ENCODE measurements at places on chromosomes 2 and 18.

- DNase-seq, result no peak
Observed at GRCh38 chr2:18123211-18123570, 244.7 kb downstream of the KCNS3 start.

GRCh38 chr2:181051861-181052522 is 71.6 kb downstream of the UBE2E3 start:
- no peak for DNase-seq

GRCh38 chr2:173547499-173547898 is 192.8 kb downstream of the CDCA7 start:
- no peak for DNase-seq

DNA sequence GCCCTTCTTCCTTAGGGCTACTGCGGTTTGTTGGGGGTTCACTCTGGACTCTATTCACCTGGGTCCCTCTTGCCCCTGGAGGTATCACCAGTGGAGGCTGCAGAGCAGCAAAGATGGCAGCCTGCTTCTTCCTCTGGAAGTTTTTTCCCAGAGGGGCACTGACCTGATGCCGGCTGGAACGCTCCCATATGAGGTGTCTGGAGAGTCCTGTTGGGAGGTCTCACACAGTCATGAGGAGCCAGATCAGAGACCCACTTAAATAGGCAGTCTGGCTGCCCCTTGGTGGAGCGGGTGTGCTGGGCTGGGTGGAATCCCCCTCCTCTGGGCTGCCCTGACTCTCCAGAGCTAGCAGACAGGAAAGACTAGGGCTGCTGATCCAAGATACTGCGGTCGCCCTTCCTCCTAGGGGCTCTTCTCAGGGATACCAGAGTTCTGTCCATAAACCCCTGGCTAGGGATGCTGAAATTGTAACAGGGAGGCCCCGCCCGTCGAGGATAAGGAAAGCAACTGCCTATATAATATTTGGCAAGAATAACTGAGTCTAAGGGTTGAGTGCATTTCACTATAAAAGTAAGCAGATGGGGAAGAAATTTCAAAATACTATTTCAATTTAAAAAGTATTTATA is 140.7 kb downstream of the NOL4 start:
- no peak for DNase-seq

- no peak for DNase-seq
Observed at GRCh38 chr2:161703863-161704262, 79.6 kb downstream of the SLC4A10 start.

GRCh38 chr2:105919826-105920225 is 175.1 kb downstream of the NCK2 start:
- no peak for DNase-seq

DNA sequence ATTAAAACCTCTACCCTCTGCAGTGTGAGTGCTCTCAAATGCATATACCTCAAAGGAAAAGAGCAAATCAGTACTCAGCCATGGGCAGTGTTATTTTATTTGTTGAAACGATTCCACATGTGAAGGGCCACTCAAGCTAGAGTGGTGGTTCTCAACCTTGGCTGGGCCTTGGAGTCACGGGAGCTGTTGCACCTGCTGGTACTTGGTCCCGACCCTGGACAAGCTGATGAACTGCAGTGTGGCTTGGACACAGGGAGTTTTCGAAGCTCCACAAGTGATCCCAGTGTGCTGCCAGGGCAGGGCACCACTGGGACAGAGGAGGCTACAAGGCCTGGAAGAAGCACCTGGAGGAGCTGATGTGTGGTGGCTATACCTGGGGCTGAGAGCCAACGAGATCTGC is 19.7 kb downstream of the GNLY start:
- DNase-seq, result no peak

GRCh38 chr18:24071029-24071428 is 56.5 kb downstream of the TTC39C start:
- no peak for DNase-seq

- DNase-seq, result no peak
Observed at GRCh38 chr2:184890311-184890710, 292.0 kb downstream of the ZNF804A start.

GRCh38 chr2:54666634-54667265 is 56.7 kb upstream of the EML6 start:
- DNase-seq, result no peak

Data from activated gamma-delta T cell (primary cell).